Stimulated activated CD8-positive, alpha-beta memory T cell treated with anti-CD3 and anti-CD28 coated beads, Interleukin-12 subunit alpha, Interleukin-12 subunit beta, amount 100 ng/mL, for 4 hours (primary cell): ENCODE measurements at places on chromosomes 12 and 14.

- no peak for DNase-seq
These were observed 148.0 kb downstream of the SLC38A4 start for GRCh38 chr12:46677749-46678148.

- no peak for DNase-seq
These were observed 72.7 kb downstream of the WSCD2 start for GRCh38 chr12:108201808-108202207.

GRCh38 chr12:66508025-66508424 is 170.9 kb downstream of the GRIP1 start:
- DNase-seq, result no peak

- DNase-seq, result no peak
These were observed 4.2 kb upstream of the TEP1 start for GRCh38 chr14:20417250-20418186.

DNA sequence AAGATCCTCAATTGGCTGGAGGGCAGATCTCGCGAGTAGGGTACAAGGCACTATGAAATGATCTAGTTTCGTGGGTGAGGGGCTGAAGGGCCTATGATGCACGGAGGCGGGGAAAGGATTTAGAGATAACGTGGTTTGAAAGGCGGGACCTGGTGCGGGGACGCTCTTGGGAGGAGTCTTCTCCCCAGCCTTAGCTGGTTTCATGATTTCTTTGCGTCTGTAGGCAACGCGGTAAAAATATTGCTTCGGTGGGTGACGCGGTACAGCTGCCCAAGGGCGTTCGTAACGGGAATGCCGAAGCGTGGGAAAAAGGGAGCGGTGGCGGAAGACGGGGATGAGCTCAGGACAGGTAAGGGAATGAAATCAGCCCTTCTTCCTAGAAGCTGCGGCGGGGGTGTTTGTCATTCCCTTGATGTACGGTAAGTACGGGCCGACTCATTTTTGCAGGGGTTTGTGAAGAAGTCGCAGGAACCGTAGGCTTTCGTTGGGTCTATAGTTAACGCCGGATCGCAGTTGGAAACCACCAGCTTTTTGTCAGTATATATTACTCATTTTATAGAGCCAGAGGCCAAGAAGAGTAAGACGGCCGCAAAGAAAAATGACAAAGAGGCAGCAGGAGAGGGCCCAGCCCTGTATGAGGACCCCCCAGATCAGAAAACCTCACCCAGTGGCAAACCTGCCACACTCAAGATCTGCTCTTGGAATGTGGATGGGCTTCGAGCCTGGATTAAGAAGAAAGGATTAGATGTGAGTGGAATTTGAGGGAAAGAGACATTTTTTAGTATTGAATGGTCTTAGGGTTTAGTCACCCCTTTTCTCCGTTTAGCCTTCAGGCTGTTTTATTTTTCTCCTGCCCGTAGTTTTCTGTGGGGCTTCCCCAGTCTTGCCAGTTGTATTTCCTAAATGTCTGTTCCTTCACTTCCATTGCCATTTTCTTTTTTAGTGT is 602 bp downstream of the APEX1 start:
- no peak for DNase-seq

DNA sequence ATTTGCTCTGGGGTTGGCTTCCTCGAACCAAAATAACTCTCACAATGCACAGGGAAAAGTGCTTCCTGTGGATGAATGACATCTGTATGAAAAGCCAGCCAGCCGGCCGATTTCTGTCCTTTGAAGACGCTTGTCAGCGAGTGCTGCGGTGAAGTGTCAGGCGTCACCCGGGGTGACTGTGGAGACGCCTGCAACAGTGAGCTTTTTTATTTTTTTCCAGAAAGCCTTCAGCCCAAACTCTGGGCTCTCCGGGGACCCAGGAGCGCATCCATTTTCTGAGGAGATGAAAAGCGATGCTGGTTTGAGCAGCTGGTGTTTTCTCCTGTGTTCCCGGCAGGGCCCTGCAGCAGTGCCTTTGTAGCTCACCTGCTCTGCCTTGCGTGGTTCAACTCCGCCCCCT is 147.9 kb upstream of the MYL2 start:
- no peak for DNase-seq
